NCI-H526 treated with DMSO at 0.1 percent for 48 hours (cell line): ENCODE measurements at places on chromosomes 1 and 21.

DNA sequence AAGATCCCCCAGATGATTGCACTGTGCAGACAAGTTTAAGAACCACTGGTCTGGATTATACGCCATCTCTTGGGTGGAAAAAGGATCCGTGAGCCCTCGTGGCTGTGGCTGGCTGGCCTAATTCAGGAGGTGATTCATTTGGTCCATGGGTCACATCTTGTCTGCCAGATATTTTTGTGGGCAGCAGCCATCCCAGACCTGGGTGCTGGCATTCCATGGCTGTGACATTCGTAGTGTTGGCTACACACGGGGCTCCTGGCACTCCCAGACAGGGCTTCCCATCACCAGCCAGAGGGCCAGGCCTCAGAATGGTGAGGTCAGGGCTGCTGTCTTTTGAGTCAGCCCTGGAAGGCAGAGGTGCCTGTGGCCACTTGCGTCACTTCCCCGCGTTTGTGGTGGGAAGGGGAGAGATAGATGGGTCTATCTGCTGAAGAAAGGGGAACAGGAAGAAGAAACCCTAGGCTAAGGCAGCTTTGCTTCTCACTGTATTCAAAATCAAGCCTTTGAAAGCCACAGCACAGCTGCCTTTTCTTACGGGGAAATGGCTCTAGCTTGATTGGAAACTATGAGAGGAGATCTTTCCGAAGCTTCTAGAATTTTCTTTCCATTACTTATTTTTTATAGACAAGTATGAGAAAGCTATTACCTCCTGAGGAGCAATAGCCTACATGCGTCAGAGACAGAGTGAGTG lies 32.4 kb downstream of the EIF2D start:
- no peak for DNase-seq

DNA sequence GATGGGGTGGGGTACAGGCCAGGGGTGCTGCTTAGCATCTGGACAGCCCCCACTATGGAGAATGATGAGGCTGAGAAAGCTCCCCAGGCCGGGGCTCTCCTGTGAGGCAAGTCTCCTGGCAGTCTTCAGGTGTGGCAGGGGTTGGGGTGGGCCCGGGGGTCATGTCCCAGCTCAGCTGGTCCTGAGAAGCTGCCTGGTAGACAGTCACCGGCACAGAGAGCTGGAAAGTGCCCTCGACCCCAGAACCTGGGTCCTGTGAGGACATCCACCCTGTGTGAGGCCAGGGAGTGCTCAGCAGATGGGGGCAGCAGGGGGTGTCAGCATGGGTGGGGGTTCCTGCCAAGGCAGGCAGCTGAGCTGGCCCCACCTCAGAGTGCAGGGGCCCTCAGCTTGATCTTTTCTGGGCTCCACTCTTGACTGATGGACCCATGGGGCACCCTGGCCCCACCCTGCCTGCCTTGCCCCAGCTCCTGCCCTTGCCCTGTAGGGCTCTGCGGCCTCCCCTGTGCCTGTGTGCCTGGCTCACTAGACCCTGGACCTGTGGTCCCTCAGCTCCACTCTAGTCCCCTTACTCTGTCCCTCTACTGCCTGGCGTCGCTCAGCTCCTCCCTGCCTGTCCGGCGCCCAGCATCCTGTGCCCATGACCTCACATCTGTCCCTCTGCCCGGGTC lies 5.8 kb downstream of the IBA57 start:
- no peak for DNase-seq

GRCh38 chr1:208433086-208433485 lies 188.9 kb upstream of the PLXNA2 start:
- DNase-seq = no peak

DNA sequence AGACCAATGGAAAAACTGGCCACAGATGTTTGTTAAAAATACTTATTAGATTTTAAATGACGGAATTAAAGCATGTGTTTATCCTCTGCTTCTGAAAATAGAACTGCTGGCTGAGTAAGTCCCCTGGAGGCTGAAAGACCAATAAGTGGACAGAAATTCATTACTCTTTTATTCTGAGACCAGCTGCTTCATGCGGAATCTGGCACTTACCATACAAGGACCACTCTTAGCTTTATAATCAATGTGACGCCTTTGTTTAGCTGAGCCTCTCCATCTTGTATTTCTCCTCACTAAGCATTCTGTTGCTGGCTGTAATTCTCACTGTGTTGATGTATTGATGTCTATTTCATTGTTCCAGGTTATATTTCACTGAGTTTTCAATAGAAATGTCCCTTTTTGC lies 6.3 kb upstream of the EXO1 start:
- DNase-seq = no peak

GRCh38 chr1:101198842-101199636 lies 37.8 kb upstream of the S1PR1 start:
- DNase-seq = no peak

GRCh38 chr21:39006571-39007311 lies 176.5 kb downstream of the PSMG1 start:
- no peak for DNase-seq

GRCh38 chr1:50106095-50106761 lies 2.5 kb upstream of the ELAVL4 start:
- DNase-seq = no peak

DNA sequence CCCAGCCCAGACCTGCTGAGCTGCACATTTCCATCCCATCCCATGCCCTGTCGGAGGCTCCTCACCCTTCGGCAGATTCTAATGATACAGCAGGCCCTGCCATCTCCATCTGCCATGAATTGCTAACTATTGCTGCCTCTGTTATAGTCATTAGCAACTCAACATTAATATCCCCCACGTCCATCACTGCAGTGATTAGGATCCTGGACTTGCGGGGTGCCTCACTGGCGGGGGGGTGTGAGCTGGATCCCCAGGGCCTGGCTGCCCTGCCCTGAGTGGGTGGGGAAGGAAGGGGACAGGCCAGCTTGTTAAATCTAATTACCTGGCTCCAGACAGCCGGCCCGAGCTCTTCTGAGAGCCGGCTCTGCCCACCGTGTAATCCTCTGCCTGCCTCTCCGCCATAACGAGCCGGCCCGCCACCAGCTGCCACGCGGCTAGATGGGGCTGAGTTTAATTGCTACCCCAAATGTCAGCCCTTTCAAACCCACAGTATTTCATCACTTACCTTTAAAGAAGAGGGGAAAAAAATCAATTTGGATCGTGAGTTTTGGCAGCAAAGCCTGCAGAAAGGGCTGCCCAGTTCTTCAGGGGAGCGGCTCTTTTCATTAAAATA lies 227.3 kb upstream of the CSF3R start:
- DNase-seq = no peak

GRCh38 chr1:231934797-231935196 lies 308.2 kb downstream of the DISC1 start:
- no peak for DNase-seq

DNA sequence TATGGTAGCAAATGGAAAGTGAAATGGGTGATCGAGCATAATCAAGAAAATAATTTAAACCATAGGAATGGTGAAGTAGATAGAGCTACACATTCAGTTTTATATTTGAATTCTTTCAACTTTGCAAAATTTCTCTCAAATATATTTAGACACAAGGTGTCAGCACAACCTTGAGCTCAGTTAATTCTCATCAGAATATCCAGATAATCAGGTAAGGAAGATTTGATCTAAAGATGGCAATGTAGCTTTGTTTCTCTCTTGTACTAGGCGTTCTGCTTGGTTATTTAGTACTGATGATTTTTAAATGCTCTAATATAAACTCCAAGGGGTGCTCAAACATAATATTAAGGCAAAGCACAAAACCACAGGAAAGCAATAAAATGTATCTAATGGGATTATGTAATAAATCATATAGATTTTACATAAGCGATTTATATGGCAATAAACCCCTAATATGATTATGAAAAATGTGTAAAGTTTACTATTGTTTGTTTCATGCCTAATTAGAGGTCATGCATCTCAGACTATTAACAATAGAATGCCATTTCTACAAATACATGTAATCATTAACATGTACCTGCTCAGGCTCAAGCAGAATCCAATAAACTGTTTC lies 32.4 kb upstream of the SERTAD4 start:
- DNase-seq = no peak

DNA sequence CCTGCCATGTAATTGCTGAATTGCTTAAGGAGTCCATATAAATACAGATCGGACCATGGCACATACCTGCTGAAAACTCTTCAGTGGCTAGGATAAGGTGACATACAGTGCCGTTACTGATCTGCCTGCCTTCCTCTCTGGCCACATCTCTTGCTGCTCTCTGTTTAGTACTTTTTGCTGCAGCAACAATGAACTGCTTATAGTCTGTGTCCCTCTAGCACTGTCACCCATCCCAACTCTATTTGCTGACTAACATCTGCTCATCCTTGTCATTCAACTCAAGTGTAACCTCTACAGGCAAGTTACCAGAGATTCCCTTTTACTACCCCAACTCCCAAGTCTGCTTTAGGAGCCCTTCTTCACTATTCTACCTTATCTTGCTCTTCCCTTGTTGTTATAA lies 65.6 kb downstream of the GTF2B start:
- DNase-seq = no peak

DNA sequence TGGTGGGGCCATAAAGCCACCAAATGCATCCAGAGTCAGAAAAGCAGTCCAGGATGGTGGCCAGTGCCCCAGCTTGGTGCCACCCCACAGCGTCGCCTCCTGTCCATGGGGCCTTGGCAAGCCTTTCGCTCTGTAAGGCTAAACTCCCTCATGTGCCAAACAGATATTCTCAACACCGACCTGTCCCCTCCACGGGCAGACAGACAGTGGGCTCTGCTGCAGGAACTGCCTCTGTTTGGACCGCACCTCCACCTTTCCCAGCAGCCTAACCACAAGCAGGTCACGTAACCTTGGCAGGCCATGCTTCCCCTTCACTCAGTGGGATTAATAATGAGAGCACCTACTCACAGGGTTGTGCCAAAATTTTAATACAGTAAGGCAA lies 11.7 kb downstream of the RUNX1 start:
- DNase-seq = no peak

- DNase-seq = no peak
These were observed 26.5 kb downstream of the AKNAD1 start for GRCh38 chr1:108830119-108831008.

- DNase-seq = no peak
These were observed 272.6 kb upstream of the FMN2 start for GRCh38 chr1:239819096-239819495.

- no peak for DNase-seq
These were observed 650.5 kb downstream of the ADGRL2 start for GRCh38 chr1:82451191-82451590.

GRCh38 chr1:63980740-63981407 lies 207.1 kb downstream of the ROR1 start:
- DNase-seq = no peak

- no peak for DNase-seq
These were observed 78.2 kb upstream of the SLC44A3 start for GRCh38 chr1:94741996-94742395.

DNA sequence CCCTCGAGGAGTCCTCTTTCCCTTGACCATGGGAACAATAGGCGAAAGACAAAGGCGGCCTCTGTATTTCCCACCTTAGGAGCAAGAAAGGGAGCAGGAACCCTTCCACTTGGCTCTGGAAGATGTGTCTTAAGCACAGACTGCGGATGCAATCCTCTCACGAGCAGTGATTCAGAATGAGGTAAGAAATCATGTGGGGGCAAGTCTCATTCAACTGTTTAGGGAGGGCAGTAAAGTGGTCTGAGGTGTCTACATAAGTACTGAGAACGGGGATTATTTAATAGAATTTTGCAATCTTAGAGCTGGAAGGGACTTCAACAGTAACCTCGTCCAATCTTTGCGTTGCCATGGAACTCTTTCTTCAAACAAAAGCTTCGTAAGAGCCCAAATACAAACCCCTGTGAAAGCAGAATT lies 1.6 kb upstream of the DYRK3 start:
- DNase-seq = no peak

DNA sequence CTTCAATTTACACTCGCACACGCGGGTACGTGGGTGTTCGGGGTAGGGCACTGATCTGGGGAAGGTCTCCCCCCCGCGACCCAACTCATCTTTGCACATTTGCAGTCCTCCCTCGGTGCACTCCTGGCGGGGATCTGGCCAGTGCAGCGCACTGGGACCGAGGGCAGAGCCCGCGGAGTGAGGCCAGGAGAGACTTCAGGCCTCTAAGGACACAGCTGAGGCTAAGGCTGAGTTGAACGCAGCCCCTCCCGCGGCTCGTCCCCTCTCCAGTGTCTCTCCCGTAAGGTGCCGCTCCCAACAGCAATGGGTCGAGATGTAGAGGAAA lies 936 bp upstream of the NCAM2 start:
- DNase-seq = no peak
